ENCODE measurements at places on chromosomes 2 and 18.

- DNase-seq = no peak
Measured at GRCh38 chr2:74537140-74537539, 7.4 kb downstream of the HTRA2 start.

- no peak for DNase-seq
Measured at GRCh38 chr18:74748809-74749208, 151.1 kb downstream of the ZNF407 start.

DNA sequence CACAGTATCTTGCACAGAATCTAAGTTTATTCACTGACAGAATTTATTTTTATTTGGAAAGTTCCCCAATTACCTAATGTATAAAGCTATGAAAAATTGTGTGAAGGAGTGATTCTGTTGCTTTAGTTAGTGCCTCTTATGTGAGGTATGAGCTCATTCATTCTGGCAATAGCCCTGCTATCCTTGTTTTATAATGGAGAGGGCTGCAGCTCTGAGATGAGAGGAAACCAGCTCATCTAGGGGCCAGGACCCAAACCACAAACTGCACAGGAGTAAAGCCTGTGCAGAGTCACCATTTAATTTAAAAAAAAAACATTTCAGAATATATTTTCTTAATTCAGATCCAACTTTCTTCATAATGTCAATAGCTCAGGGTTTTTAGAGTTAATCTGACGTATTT is 383.0 kb downstream of the TMEM182 start:
- DNase-seq = no peak

DNA sequence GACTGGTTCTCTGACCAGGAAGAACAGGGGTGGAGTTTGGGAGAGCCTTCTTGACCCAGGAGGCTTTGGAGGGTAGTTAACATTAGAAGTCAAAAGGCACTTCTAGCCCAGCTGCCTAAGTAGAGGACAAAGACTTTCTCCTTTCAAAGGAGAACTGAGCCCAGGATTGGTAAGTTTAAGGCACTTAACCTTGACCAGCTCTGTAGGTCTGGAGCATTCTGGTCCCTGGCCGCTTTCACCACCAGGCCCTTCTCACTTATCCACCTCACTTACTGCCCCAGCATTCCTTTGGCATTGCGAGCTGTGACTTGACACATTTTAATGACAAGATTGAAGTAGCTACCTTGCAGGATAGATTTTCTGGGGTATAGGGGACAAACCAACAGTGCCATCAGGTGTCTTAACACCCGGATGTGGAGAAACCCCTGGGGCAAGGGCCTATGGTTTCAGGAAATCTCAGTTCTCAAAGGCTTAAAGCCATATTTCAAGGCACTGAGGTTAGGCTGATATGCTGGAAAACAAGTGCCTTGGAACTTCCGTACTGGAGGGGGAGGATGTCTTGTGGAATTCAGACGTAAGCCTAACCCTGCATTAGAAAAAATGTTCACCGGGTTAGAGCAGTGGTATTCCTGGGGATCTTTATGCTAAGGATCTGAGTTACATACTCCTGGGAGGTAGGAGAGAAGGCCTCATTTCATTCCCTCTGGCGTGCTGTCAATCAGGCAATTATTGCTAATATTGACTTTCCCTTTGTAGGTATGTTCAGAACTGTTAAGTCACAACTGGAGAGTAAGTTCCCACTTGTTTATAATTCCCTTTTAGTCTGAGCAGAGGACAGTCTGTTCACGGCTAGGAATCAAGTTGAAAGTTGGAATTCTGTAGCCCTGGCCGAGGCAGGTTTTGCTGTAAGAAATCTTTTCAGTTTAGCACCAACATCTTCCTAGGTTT is 4.3 kb downstream of the C2orf68 start:
- DNase-seq = no peak

- DNase-seq = no peak
Measured at GRCh38 chr18:48105317-48105716, 174.9 kb upstream of the SMAD2 start.

- no peak for DNase-seq
Measured at GRCh38 chr18:40932862-40933261, 1022.2 kb upstream of the PIK3C3 start.

DNA sequence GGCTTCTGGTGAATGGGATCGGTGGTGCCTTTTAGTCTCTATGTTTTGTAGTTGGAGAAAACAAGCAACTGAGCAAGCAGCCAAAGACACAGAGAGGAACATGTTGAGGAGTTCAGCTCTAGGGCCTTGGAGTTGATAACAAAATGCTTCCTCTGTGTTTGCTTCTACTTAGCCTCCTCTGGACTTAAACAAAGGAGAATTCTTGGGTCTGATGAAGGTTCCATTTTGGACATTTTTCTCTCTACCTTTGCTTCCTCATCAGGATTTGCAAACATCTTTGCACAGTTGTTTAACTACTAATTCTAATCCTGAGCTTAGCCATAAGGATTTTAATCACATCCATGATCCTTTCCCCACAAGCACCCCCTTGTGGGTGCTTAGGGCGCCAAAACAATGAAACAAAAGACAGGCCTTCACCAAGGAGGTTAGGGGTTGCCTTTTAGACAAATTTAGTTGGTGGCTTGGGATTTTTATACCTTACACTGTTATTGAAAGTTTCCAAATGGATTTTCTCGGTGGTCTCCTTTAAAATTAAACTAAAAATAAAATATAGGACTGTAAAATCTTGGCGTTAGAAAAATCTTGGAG is 148.5 kb upstream of the SATB2 start:
- no peak for DNase-seq

DNA sequence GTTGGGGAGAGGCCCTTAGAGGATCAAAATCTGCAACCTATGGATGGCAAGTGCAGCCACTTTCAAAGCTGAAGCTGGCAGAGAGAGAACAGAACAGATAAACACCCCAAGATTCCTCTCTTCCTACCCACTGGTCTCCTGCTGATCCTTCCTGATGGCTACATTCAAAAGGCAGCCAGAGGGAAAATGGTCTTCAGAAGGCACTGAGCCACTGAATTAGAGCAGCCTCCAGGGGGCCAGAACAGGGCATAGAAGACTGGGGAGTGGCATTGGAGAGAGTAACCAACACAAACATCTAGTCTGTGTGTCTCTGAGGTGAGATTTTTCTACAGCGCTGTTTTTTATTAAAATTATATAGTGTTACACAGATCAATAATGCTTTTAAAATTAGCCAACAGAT is 432.6 kb downstream of the PARD3B start:
- no peak for DNase-seq

- no peak for DNase-seq
Measured at GRCh38 chr18:63528863-63529492, 13.2 kb upstream of the SERPINB12 start.

GRCh38 chr18:31667185-31667584 is 17.2 kb downstream of the B4GALT6 start:
- DNase-seq = no peak

- no peak for DNase-seq
Measured at GRCh38 chr18:62033207-62033606, 140.4 kb upstream of the RNF152 start.

Data from inflammatory macrophage (primary cell).